ENCODE measurements at places on chromosomes 13 and 19.
A peak's percentile ranks its signal among the peaks of the same experiment; 100 is the strongest.

DNA sequence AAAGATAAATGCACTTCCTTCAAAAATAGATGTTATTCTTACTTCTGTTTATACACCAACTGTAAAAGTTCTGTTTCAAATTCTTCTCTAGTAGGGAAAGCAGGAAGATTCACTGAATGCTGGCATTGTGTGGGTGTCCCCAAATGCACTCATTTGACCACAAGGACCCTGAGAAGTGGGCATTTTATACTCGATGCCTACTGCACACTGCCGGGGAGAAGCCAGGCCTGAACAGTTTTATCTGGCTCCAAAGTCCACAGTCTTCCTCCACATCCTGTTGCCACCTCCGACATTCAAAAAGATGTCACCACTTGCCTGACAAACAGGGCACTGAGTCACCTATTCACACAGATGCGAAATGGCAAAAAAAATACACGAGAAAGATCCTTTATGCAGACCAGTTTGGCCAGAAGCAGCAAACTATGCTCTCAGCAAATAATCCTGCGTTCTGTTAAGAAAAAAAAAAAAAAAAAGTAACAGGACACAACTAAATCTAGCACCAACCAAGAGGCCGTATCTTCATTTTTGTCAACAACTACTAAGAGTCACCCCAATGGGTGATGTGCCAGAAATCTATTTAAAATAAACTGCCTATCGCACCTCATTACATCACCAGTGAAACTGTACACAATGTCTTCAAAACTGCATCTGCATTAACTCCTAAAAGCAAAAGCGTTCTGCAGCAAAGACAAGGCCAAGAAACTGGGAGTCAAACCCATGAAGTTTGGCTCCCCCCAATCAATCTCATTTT is 6.2 kb downstream of the ZC3H4 start:
- no peak for DNase-seq

DNA sequence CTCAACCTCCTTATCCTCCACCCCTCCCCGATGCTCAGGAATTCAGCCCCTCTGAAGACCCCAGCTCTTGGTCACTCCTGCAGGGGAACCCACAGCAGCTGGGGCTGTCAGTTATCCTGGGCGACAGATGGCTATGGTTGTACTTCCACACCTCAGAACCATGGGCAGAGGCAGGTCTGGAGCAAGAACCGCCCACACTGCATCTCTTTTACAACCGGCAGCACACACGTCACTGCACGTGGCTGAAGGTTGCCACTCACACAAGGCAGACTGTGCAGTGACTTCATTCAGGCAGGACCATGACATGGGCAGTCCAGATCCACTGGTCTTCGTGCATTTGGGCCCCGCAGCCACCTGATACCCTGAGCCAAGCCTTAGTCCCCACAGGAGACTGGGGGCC is 21.5 kb upstream of the SDHAF1 start:
- DNase-seq = no peak

GRCh38 chr19:47157431-47158321 is 27.0 kb downstream of the SAE1 start:
- peak; percentile 28 for DNase-seq

GRCh38 chr19:7083076-7083956 is 13.8 kb downstream of the ZNF557 start:
- no peak for DNase-seq

DNA sequence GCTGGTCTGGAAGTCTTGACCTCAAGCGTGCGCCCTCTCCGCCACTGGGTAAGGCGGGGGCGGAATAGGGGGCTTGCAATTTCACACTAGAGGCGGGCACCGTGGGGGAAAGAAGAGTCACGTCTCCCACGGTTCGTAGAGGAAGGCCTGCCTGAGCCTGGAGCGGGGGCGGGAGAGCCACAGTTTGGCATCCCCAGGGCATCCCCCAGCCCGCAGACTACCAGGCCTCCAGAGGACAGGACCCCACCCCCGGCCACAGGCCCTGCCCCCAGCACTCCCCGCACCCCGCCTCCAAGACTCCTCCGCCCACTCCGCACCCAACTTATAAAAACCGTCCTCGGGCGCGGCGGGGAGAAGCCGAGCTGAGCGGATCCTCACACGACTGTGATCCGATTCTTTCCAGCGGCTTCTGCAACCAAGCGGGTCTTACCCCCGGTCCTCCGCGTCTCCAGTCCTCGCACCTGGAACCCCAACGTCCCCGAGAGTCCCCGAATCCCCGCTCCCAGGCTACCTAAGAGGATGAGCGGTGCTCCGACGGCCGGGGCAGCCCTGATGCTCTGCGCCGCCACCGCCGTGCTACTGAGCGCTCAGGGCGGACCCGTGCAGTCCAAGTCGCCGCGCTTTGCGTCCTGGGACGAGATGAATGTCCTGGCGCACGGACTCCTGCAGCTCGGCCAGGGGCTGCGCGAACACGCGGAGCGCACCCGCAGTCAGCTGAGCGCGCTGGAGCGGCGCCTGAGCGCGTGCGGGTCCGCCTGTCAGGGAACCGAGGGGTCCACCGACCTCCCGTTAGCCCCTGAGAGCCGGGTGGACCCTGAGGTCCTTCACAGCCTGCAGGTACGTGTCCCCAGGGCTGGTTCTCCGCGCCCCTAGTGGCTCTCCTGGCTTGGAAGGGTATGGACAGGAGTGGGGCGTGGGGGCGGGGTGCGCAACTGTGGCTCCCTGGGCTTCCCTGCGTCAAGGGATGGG is at the start of gene ANGPTL4:
Gene ANGPTL4 (plus strand): TSS at position 353 of the 969 bp plus-strand sequence. CDS start 167 bp downstream, at position 520.
- DNase-seq = no peak

GRCh38 chr13:83549671-83550070 is 332.6 kb downstream of the SLITRK1 start:
- DNase-seq = no peak
